Dorsolateral prefrontal cortex (tissue), 122 donors: ENCODE measurements at places on chromosomes 13 and 19.

- no peak for DNase-seq
Observed at GRCh38 chr19:16249826-16250404, 52.2 kb downstream of the AP1M1 start.

DNA sequence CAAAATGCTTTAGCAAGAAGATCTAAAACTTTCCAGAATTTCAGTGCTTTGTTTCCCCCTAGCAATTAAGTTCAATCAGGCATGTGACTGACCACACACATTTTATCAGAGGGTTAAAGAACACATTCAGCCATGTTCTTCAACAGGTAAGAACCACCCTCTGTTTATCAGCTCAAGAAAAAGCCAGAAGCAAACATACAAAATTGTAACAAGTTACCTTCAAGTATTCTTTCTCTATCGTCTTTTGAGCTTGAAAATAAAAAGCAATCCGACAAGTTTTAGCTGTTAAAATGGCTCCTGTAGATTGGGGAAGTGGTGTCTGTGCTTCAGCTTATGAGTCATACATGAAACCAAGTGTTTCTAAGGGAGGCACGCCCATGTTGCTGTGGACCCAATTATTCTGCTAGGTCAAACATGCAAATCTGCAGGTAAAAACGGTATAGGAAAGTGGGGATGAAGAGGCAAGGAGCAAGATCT lies at the start of gene ELF1:
TSS of gene ELF1 (minus strand) at position 306 of the 477 bp plus-strand sequence. CDS start 37,262 bp downstream, outside the sequence.
- no peak for DNase-seq

- no peak for DNase-seq
Observed at GRCh38 chr13:32446773-32447465, 19.0 kb upstream of the N4BP2L1 start.

DNA sequence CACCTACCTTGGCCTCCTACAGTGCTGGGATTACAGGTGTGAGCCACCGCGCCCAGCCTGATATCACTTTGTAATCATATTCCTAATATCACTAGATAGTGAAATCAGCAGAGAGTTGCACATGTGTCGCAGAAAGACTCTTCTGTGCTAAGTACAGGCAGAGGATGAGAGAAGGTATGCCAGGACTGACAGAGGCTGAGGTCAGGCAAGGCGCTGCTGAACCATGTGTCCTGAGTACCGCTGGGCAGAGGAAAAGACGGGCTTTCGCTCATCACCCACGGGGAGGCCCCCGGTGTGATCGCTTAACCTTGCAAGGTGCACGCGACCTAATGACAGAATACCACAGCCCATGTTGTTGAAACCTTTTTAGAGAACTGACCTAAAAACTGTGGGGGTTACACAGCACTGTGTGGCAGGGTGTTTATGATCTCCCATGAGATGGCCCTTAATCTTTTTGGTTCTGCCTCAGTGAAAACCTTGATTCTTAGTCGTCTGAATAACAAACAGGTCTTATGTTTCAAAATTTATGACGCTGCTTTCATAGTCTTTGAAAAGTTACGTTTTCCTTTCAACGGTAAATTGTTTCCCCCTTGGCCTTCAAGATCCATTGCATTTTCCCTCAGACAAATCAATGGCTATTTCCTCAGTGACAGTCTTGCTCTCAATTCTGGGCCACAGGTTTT lies 12.2 kb downstream of the GJA3 start:
- DNase-seq = no peak

DNA sequence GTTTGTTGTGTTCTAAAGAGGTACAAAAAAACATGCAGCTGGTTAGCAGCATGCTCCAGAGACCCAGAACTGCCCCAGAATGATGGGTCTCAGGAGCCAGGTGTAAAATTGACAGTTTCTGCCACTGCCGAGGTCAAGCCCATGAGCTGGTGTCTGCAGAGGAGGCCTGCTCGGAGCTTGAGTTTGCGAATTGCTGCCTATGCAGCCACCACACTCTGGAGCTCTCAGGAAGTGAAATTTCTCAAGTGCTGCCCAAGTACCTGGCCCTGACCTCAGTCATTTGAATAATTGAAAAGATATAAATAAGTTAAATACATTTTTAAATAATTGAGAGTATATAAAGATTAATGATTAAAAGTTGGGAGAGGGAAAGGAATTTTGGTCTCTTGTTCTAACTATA lies 66.4 kb downstream of the ZAR1L start:
- no peak for DNase-seq
